ENCODE measurements at places on chromosomes 2 and 18. TPM values are rescaled to one million over a fixed set of nuclear protein-coding genes. Genes with fewer than 3 reads are reported as not detected.

DNA sequence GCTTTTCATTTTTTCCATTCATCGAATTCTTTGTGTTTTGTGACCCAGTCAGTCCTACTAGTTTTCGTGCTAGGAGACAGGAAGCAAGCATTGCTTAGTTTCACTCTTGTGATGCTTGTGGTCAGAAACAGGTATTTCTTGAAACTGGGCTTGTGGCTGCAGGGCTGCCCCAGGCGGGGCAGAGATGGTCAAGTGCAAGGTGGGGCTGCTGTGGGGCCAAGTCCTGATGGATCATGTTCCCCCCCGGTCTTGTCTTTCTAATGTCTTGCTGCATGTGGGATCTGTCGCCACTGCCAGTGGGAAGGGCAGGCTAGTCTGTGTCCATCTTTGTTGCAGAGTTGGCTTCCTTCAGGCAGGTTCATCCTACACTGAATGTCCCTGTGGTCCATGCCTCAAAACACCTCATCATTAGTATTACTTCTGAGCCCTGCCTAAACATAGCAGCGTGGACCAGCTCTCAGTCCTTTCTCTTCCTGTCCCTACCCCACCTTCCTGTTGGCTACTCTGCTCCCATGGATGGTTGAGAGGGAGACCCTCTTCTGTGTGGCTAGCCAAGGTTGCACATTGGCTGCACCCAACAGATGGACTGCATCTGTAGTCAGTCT is 38.7 kb downstream of the INPP4A start:
- no peak for DNase-seq

DNA sequence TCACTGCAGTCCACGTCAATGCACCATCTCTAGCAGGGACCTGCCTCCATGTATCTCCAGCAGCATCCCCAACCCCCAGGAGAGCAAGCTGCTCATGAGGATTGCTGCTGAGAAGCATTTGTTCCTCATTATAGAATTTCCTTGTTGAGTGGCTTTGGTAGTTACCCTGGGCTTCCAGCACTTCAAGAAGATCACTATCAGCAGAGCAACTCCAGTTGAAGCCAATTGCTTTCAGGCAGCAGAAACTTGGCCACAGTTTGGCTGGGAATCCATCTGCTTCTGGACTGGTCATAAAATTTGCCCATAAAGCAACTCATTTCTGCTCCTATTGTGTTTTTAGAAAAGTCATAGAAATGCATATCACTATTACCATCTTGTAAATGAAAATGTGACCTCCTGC is 17.4 kb downstream of the TRPM8 start:
- DNase-seq, result no peak

DNA sequence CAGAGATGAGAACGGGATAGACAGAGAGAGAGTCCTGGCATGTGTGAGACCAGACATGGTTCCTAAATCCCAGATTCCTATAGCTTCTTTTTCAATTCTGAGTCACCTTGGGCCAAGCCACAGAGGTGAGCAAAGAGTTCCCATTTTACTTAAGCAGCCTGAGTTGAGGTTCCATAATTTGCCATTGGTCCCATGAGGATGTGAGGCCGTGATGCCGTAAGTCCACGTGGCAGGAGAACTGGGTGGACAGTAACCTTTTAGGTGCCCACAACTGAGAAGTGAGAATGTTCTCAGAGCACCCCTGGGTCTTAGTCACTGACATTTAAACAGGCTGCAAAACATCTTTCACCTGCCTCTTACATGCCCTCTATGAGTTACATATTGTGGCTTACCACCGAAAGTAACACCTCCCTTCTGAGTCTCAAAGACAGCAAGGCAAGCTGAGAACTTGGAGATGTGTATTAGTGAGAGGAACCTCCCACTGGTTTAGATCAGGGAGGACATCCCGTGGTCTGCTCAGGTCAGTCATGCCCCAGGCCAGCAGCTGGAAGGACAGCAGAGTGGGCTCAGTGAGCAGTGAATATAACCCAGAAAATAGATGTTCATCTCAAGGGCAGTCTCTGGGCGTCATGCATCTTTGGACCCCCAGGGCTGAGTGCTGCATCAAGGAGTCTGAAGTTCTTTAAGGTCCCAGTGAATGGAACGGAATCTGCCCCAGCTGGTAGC is 127.9 kb upstream of the LGALSL start:
- no peak for DNase-seq

Gene PLEK
- 4.4 TPM for polyA plus RNA-seq

Gene FAM161A
- 11.9 TPM for polyA plus RNA-seq

Gene LINC00305
- not detected for polyA plus RNA-seq

Measured in muscle of arm (tissue), 14 donors.